ENCODE measurements at places on chromosomes 1 and 21. TPM values are rescaled to one million over a fixed set of nuclear protein-coding genes. Genes with fewer than 3 reads are reported as not detected.

IL10 gene
- total RNA-seq: not detected

CTSS gene
- 48.7 TPM for total RNA-seq

DNA sequence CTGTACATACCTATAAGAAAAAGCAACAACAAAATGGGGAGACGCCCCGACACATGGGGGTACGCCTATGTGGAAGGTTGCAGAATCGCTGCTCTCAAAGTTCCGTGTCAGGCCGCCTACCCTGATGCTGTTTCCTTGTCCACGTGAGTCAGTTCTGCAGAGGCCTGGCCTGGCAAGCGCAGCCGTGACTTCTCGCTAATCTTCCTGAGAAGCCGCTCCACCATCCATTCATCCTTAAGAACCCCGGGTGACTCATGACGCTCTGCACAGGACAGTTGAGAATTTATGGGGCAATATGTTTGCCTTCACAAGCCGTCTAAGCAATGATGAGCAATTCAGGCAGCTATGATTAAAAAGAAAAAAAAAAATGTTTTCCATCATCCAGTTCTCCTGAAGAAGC lies 122.3 kb upstream of the TMPRSS2 start:
- DNase-seq: peak; percentile 52
- no peaks in the 10 kb centered on the region for H3K4me1 ChIP-seq
- H3K27ac ChIP-seq: no peak overlapping the region
- H3K27me3 ChIP-seq: no peaks in the 10 kb centered on the region

FAM131C gene
- total RNA-seq: not detected

- no peaks in the 10 kb centered on the region for H3K4me1 ChIP-seq
- no peak overlapping the region for H3K27ac ChIP-seq
- no peak for DNase-seq
- H3K36me3 ChIP-seq: no peaks in the 10 kb centered on the region
These were observed 294.9 kb upstream of the DEPDC1 start for GRCh38 chr1:68791800-68792199.

ADORA1 gene
- 1.2 TPM for total RNA-seq

DNA sequence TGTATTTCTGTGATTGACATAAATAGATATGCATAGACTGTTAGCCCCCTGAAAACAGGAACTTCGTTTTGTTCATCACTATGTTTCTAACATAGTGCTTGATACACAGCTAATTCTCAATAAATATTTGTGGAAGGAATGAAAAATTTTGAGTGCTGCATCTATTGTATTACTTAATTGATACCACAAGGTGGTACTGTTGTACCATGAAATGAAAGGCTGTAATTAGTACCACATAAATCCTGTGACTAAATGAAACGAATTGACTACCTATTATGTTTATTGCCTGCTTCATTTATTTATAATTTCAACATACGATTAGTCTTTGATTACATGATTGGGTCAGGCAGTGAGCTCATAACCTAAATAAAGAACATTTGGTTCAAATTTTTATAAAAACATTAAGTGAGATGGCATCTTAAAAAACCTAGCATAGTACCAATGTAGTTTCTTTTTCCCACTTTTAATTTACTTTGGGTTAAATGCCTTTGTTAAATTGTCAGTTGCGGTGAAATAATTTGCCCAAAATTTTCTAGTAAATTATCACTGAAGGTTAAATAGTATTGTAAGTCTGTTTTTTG lies 15.0 kb upstream of the TGFB2 start:
- no peak overlapping the region for H3K27ac ChIP-seq
- no peak for DNase-seq
- no peak overlapping the region for H3K4me3 ChIP-seq

- H3K27me3 ChIP-seq: no peaks in the 10 kb centered on the region
- DNase-seq: no peak
- H3K4me1 ChIP-seq: peaks cover 10% of the 10 kb centered on the region
- H3K36me3 ChIP-seq: no peaks in the 10 kb centered on the region
- no peak overlapping the region for H3K4me3 ChIP-seq
These were observed 60.4 kb downstream of the LEPR start for GRCh38 chr1:65480684-65481405.

DNA sequence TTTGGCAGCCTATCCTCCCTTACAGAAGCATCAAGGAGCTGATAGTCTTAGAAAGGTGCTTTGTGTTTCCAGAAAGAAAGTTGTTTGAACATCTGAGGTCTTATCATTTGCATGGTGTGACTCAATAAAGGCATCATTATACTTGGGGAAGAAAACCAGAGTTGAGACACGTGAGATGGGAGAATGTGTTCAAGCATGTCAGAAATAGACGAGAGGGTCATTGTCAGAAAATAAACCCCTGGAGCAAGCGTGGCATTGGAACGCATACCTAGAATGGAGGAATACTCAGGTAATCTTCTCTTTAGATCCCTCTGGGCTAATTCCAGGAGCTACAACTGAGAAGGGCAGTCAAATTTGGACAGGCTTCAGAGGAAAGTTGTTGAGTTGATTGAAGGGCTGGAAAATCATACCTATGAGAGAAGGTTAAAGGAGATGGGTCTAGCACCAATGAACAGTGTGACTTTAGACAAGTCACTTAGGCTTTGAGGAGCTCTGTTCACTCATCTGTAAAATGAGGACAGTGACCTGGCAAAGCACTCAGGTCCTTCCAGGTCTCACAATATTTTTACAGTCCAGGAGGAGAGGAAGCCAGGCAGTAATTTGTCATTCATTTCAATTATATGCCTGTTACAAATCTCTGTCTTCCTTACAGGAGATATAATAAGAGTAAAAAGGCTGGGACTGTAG lies 101.3 kb upstream of the C1orf21 start:
- DNase-seq: no peak
- no peaks in the 10 kb centered on the region for H3K27me3 ChIP-seq
- H3K4me3 ChIP-seq: no peak overlapping the region
- no peaks in the 10 kb centered on the region for H3K4me1 ChIP-seq
- no peaks in the 10 kb centered on the region for H3K36me3 ChIP-seq
- H3K27ac ChIP-seq: no peak overlapping the region

OTUD7B gene
- 38.8 TPM for total RNA-seq

DNA sequence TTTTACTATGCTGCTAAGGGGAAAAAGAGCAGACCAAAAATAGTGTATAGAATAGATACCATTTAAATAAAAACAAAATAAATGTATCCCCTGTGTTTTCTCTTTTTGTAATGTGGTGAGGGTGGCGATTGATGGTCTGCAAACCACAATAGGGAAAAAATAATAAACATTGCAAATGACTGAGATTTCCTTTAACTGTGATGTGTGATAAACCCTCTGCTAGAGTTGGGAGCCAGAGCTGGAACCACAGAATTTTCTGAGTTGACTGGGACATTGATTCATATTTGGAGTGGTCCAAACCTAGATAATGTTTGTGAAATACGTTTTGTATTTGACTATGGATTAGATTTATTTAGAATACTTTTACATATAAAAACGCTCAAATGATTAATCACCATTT lies 70.6 kb upstream of the PTGFR start:
- H3K27ac ChIP-seq: no peak overlapping the region
- H3K27me3 ChIP-seq: no peaks in the 10 kb centered on the region
- no peaks in the 10 kb centered on the region for H3K4me1 ChIP-seq
- no peak for DNase-seq

- H3K4me3 ChIP-seq: no peak overlapping the region
- no peaks in the 10 kb centered on the region for H3K27me3 ChIP-seq
- DNase-seq: peak; percentile 91
- no peak overlapping the region for H3K27ac ChIP-seq
These were observed 8.7 kb upstream of the LGR6 start for GRCh38 chr1:202184750-202185460.

- H3K27ac ChIP-seq: peak overlapping the region; percentile 96
- no peaks in the 10 kb centered on the region for H3K27me3 ChIP-seq
- H3K4me3 ChIP-seq: peak overlapping the region; percentile 93
These were observed 1.7 kb downstream of the ARID1A start for GRCh38 chr1:26697431-26697977.

ATP6V1G3 gene
- total RNA-seq: not detected

USH2A gene
- total RNA-seq: not detected

DNA sequence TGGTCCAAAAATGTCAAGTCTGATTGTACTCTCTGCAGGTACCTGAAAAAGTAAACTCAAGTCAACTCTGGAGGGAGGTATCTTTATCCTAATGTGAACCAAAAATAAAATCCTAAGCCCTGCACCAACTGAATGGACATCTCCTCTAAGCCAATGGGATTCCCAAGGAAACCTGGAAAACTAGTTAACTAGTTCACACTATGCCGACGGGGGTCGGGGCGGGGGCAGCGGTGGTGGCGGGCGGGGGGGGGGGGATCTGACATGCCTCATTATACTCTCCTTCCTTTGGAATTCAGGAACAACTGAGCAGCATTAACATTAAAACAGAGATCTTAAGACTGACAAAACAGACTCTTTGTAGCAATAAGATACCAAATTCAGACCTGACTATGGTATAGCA lies 452.6 kb upstream of the CAMK1G start:
- H3K4me1 ChIP-seq: no peaks in the 10 kb centered on the region
- no peaks in the 10 kb centered on the region for H3K36me3 ChIP-seq
- H3K27ac ChIP-seq: no peak overlapping the region
- H3K4me3 ChIP-seq: no peak overlapping the region
- H3K27me3 ChIP-seq: no peaks in the 10 kb centered on the region

GRCh38 chr1:32954168-32954567 lies 10.4 kb downstream of the RNF19B start:
- no peaks in the 10 kb centered on the region for H3K27me3 ChIP-seq
- peaks cover 5% of the 10 kb centered on the region for H3K36me3 ChIP-seq
- no peak for DNase-seq
- peaks cover 16% of the 10 kb centered on the region for H3K4me1 ChIP-seq
- no peak overlapping the region for H3K27ac ChIP-seq
- H3K4me3 ChIP-seq: no peak overlapping the region

GRCh38 chr1:6545276-6546112 lies 8.8 kb downstream of the NOL9 start:
- no peaks in the 10 kb centered on the region for H3K27me3 ChIP-seq
- no peak for DNase-seq
- peaks cover 100% of the 10 kb centered on the region for H3K36me3 ChIP-seq
- no peak overlapping the region for H3K4me3 ChIP-seq
- H3K27ac ChIP-seq: no peak overlapping the region
- H3K4me1 ChIP-seq: no peaks in the 10 kb centered on the region

DNA sequence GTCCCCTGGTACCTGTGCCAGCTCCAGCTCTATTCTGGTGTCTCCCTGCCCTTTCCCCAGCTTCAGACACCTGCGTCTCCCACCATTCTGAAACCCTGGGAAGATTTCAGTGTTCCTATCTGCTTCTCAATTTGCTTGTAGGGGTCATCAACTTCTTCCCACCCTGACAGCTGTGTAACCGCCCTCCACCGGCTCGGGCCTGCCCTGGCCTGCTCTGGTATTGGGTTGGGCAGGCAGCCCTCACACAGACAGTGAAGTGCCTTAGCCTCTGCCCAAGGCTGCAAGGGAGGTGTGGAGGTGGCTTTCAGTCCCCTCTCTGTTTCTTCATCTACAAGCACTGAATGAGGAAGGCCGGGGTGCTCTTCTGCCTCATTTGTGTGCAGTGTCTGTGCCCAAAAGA lies 97.2 kb downstream of the LAMC2 start:
- no peak overlapping the region for H3K27ac ChIP-seq
- no peaks in the 10 kb centered on the region for H3K36me3 ChIP-seq
- H3K27me3 ChIP-seq: no peaks in the 10 kb centered on the region

SLC45A1 gene
- not detected for total RNA-seq

- no peak for DNase-seq
- no peaks in the 10 kb centered on the region for H3K27me3 ChIP-seq
- no peak overlapping the region for H3K27ac ChIP-seq
- H3K4me3 ChIP-seq: no peak overlapping the region
These were observed 1762.1 kb downstream of the BRINP3 start for GRCh38 chr1:188715566-188715965.

PPFIA4 gene
- total RNA-seq: 2.2 TPM

DNA sequence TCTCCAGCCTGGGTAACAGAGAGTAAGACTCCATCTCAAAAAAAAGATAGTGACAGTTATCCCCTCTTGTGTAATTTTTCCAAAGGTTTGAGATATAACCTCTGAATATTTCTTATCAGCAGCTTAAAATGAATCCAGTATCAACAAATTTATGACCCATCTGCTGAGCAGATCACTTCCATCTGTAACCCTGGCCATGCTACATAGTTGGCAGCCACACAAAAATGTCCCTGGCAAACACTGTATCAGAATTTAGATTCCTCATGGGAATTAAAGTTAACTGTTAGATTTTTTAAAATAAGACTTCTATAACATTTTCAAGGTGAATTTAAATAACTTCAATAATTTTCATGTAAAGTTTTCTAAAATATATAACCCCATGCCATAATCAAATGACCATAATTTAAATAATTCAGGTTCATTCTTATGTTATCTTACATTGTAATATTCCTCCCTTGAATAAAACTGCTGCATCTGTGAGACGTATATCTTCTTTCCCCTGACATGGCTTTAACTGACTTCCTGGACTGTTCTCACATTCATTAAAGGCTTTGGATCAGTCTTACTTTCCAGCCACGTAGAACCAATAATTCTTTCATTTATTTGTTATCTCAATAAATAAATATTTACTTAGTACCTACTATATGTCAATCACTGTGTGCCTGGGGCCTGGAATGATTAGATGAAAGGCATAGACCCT lies 5.3 kb upstream of the PRPF38B start:
- no peak overlapping the region for H3K4me3 ChIP-seq
- peaks cover 9% of the 10 kb centered on the region for H3K4me1 ChIP-seq
- H3K36me3 ChIP-seq: no peaks in the 10 kb centered on the region
- no peaks in the 10 kb centered on the region for H3K27me3 ChIP-seq

DNA sequence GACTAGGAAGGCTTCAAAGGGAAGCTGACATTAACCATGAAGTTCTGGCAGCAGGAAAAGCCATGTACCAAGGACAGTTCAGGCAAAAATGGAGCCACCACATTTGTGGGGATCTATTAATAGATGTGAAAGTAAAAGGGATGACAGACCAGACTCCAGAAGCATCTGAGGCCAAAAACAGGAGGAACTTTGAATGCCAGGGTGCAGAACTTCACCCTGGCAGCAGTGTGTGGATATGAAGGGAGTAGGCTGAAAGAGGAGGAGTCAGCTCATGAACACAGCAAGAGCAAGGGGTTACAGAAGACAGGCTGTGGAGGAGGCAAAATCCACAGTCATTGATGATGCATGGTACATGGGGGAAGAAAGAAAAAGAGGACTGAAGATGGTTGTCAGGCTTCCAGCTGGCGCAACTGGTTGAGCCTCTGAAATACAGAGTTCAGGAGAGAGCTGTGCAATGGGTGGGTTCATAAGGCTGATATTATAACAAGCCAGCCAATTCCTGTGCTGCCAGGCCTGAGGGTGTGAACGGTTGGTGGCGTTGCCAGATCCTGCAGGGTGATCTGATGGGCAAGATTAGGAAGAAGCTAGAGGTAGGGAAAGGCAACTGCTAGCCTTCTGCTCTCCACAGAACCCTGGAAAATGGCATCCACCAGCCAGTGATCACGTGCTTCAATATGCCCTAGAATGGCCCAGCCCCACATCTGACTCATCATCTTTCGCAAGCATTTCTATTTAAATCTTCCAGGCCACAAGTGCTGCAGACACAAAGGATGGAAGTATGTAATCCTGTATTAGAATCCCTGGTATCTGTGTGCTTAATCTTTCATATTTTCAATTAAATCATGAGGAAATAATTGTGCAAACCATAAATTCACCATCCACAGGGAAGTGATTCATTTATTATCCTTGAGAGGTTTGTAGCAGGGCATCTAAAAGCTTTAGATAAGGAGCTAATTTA lies 81.9 kb downstream of the SLC25A24 start:
- DNase-seq: no peak
- H3K4me1 ChIP-seq: no peaks in the 10 kb centered on the region
- no peak overlapping the region for H3K27ac ChIP-seq
- no peaks in the 10 kb centered on the region for H3K27me3 ChIP-seq

Measured in stomach (tissue), 19 donors.